Ammon's horn (tissue), 1 donor: ENCODE measurements at places on chromosomes 6 and 20.

- peak; percentile 49 for DNase-seq
These were observed 2.3 kb downstream of the CCND3 start for GRCh38 chr6:41939176-41939847.

DNA sequence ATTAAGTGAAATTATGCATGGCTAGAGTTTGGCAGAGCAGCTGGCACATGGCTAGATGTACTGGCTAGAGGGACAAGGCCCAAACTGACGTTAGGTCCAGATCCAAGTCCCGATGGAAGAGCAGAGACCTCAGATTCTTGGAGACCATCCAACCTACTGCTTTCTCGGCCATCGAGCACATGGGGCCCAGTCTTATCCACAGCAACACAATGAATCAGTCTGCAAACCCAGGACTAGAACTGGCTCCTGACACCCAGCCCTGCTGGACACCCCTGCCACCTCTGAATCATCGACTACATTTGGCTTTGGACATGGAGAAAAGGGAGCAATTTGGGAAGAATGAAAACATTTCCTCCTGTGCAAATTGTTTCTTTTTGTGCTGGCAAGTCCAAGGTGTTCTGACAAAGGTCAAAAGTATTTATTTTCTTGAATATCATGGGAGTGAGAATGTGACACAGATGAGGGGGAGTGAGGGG is 23.9 kb upstream of the YWHAB start:
- DNase-seq: peak; percentile 14

DNA sequence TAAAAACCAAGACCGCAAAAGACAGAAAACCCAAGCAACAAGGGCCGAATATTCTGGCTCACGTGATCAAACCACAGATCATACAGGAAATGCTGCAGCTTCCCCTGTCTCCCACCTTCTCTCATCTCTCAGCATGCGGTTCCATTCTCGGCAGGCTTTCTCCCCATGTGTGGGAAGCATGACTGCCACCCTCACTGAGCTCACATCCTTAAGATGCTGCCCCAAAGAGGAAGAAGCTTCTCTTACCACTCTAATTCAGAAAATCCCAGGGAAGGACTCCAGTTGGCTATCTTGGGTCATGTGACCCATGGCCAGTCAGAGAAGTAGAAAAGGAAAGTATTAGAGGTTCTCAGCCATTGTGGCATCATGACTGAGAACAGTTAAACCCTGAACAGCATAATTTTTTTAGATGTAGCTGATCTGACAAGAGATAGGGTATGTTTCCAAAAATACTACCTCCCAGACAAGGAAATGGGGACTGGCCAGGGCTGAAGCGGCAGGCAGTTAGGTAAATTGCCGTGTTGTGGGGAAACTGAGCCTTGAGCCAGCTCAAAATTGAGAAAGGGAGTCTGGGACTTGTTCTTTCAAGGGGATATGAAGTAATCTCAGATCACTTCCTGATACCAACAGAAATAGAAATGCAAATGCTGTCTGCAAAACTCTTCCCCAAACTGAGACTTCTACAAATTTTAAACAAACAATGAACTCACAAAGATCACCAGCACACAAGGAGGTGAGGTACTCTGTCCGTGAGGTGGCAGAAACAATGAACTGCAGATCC is 37.1 kb upstream of the GRM4 start:
- DNase-seq: no peak

- no peak for DNase-seq
These were observed 426.8 kb upstream of the ARID1B start for GRCh38 chr6:156350337-156350736.

DNA sequence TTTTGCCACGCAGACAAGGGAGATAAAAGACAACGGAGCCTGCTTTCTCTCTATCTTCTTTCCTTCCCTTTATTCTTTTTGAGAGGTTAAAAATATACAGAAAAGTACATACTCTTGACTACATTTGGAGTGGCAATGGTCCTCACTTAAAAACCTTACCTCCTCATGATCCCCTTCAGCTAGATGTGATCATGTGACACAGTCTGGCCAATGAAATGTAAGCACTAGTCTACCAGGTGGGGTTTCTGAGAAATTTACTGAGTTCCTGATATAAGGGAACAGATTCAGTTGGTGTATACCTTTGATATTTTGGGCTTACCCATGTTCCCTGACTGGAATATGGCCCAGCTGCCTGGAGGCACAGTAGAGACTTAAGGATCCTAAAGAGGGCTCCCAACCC is 165.5 kb upstream of the BEND3 start:
- no peak for DNase-seq

GRCh38 chr6:115902436-115902835 is 158.3 kb downstream of the FRK start:
- DNase-seq: no peak

DNA sequence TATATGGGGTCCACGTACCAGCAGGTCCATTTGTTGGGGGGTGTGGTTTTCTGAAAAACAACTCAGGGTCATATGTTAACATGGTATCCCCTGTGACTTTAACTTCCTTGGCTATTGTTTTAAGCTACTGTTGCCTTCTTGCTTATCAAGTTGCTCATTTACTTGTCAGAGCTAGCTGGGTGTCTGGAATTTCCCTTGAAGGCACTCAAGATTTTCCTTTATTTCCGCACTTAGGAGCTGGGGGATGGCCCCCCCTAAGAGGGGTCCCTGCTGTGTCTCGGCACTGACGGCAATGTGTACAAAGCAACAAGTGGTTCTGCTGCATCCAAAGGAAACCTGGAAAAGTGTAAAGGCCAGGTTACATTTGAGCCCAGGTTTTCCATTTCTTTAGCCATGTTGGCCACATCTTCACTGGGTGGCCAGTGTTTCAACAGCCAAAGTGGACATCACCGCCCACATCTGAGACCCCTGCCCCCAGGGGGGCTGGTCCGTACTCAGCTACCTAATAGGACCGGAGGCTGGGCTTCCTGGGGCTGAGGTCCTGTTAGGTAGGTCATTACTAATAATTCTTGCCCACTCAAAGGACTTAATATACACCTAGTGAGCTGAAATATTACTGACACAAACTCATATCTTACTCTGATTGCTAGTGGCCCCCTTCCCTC is 24.8 kb upstream of the SYNDIG1 start:
- no peak for DNase-seq

DNA sequence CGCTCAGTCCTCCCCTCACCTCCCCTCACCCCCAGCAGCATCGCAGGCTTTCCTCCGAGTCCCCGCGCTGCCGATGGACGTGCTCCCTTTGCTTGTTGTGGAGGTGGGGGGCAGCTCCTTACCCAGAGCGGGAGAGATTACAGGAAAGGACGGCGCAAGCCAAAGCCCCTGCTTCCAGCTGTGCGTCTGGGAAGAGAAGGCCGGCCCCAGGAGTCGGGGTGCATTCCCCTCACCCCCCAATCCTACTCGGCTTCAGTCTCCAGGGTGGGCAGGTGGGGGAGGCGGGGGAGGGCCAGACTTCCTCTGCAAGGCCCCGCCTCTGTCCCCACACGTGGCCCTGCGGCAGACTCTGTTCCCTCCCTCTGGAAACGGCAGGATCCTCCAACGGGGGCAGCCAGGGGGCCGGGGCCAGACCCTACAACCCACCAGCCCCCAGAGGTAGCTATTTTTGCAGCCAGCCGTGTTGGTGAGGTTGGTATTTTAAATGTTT is 43.6 kb downstream of the NTSR1 start:
- no peak for DNase-seq

DNA sequence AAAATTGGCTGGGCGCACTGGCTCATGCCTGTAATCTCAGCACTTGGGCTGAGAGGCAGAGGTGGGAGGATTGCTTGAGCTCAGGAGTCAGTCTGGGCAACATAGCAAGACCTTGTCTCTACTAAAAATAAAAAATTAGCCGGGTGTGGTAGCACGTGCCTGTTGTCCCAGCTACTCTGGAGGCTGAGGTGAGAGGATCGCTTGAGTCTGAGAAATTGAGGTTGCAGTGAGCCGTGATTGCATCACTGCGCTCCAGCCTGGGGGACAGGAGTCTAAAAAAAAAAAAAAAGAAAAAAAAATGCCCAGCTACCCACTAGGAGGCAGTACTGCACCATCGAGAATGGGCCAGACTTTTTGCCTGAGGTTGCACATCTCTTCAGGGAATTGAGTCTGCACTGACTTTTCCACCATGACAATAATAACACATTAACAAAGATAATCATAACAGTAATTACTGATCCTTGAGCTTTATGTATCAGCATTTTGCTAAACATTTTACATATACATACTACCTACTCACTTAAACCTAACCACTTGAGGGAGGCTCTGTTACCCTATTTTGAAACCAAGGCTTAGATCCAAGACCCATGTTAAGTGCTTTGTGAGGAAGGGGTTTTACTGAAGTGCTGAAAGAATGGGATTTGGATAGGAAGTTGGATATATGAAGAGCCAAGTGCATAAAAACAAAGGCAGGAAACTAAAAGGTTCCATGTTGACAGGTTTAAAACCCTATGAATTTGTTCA is 21.0 kb downstream of the SRSF3 start:
- peak; percentile 48 for DNase-seq

DNA sequence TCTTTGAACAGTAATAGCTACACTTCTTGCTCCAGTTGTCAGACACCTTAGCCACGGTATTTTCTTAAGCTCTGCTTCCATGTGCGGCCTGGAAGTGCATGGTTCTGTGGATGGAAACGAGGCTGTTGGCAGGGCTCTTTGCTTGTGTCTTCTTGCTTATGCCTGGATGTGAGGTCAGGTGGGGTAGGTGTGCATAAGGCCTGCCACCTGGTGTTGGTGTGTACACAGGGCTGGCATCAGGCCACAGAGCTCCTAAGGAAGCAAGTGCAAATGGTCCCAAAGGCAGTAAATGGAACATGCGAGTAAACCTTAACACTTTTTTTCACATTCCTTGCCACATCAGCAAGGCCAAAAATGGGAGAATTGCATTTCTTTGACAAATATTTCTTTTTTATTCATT is 158.1 kb upstream of the GMDS start:
- no peak for DNase-seq

DNA sequence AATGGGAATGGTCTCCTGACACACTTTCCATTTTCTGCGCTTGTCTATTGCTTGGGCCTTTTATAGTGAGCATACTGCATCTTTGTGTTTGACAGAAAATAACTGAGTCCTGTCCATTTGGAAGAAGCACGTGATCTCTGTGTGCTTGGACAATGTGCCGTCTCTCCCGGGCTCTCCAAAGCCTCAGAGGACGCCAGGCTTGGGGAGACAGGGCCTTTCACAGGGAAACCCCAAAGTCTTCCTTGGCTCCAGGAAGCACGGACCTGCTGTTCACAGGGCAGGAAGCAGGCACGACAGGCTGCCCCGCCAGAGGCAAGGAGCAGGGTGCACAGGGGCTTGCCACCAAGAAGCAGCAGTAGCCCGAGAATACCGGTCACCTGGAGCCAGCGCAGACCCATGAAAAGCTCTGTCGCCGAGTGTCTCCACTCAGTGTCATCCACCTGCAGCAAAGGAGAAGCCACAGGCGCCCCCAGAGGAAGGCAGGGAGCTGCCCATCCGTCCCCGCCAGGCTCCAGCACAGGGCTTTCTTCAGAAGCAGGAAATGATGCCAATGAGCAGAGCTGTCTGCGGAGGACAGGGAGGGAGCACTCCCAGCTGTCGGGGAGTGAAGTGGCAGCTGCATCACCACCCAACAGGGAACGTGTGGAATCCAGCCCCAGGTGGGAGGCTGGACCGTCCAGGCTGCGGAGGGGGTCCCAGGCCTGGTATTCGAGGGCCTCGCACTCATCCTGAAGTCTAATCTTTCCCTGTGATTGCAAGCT is 135.1 kb downstream of the AGPAT4 start:
- DNase-seq: peak; percentile 65

DNA sequence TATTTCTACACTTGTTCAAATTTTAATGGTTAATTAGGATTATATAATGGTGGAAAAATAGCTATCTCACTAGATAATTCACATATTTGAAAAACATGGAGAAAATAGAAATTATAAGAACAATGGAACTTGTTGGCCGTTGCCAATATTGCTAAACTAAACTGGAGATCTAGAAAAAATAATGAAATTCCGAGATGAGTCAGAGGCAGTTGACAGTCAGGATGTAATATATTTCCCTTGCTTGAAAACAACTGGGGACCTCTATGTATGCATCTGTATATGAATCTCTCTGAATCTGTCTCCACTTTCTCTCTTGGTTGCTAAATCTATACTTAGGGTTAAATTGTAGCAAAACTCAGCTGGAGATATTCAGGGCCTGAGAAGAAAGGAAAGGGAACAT is 1108.2 kb upstream of the GJE1 start:
- DNase-seq: no peak

GRCh38 chr20:45459606-45460005 is 9.9 kb upstream of the WFDC2 start:
- DNase-seq: no peak

DNA sequence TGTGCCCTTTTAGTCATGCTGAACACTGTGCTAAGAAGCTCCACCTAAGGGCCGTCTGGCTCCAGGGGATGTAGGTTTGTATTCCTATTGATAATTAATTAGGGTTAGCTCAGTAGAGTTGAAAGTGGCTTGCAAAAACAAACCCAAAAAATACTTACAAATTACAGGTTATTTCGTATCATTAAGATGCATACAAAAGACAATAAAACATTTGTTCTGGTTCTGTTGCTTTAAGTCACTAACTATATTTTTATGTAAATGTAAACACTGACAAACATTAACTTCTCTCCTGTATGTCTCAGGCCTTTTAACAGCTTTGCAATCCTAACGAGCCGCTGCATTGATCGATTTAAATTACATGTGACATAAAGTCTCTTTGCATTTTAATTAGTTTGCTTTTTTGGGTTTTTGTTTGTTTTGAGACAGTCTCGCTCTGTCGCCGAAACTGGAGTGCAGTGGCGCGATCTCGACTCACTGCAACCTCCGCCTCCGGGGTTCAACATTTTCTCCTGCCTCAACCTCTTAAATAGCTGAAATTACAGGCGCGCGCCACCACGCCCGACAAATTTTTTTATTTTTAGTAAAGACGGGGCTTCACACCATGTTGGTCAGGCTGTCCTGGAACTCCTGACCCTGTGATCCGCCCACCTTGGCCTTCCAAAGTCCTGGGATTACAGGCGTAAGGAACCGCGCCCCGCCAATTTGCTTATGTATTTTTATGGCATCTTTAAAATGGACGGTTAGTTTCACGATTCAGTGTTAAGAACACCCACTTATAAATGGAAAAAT is 110.9 kb downstream of the HFE start:
- DNase-seq: no peak
